ENCODE measurements at places on chromosomes 16 and 17.
A peak's percentile ranks its signal among the peaks of the same experiment; 100 is the strongest.

GRCh38 chr17:69410671-69411070 is 3.8 kb upstream of the MAP2K6 start:
- DNase-seq: no peak

- DNase-seq: no peak
These were observed 1.5 kb downstream of the CCL1 start for GRCh38 chr17:34361478-34362061.

DNA sequence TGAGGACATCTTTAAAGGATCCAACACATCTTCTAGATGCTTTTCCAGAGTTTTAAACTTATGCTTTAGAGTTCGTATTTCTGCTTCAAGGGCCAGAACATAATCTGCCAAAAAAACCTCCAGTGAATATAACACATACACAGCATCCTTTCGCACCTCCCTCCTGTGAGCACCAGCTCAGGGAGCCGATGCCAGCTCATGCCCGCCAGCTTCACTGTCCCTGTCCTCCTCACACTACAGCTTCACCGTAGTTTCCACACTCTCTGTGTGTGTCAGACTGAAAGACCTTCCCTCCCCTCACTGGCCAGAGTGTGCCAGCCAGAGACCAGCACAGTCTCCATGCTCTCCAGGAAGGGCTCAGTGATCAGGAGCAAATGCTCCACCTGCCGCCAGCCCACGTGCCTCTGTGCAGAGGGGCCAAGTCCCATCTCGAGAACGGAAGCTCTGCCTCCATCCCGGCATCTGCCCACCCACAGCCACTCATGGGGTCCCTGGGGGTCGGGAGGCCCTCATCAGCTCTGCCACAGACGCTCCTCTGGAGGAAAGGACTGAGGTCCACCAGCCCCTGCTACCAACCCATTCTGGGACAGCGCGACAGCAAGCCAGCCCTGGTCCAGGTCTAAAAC is 40.8 kb downstream of the CCDC57 start:
- DNase-seq: no peak

GRCh38 chr17:17300624-17301568 is 2.3 kb upstream of the NT5M start:
- peak; percentile 24 for DNase-seq

- DNase-seq: no peak
These were observed 71.1 kb downstream of the TMEM114 start for GRCh38 chr16:8519179-8519578.

DNA sequence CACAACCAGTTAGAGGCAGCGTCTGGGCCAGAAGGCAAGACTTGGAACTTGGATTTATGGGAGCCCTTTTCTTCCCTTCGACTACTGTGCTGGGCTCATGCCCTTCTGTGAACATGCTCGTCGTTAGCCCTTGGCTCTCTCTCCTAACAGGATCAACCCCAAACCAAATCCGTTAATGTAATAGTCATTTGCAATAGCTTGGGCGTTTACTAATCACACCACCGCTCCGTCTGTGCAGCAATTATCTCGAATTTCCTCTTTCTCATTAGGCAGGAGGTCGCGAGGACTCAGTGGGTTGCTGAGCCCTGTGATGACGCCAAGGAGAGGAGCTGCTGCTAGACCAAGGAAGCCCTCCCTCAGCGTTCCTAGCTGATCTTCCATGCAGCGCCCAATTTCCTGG is 114.7 kb downstream of the ENGASE start:
- DNase-seq: no peak

DNA sequence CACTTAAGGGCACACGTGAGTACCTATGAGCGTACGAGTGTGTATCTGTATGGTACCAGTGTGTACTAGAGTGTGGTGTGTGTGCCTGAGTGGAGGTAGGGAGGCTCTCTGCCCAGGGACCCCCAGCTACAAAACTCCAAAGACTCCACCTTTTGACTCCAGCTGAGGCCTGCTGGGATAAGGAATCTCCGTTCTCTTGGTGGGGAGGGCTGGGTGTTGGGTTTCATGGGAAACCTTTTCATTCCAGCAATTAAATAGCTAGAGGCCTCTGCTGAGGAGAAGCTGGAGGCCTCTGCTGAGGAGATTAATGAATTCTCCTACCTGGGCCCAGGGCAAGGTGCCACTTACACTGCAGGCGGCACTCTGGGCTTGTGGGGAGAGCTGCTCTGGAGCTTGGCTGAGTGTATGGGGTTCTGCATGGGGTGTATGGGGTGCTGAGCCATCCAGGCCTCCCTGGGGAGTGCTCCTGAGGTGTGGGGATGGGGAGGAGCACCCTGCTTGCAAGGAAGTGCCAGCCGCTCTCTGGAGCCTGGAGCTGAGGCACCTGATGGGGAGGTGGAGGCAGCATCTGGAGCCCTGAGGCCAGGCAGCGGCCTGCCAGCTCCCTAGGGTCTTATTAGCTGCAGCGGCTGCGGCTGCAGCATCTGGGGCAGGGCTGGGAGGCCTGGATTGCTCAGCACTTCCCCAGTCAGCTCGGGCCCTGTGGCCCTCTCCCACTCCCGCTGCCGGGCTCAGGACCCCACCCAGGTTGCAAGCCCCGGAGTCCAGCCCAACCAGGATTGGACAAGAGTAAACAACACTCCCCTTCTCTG is 4.6 kb downstream of the ANKRD13B start:
- no peak for DNase-seq

DNA sequence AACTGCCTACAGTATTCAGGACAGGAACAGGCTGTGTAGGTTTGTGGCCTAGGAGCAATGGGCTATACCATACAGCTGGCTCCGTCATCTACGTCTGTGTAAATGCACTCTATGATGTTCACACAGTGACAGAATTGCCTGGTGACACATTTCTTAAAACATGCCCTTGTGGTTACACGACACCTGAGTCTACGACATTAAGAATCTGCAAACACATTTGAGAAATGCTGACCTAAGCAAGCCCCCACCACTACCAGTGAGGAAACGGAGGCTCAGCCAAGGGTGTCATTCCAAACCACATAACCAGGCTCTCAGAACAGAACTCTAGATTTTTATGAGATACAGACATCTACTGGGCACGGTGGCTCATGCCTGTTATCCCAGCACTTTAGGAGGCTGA is 23.5 kb downstream of the USP36 start:
- peak; percentile 28 for DNase-seq

DNA sequence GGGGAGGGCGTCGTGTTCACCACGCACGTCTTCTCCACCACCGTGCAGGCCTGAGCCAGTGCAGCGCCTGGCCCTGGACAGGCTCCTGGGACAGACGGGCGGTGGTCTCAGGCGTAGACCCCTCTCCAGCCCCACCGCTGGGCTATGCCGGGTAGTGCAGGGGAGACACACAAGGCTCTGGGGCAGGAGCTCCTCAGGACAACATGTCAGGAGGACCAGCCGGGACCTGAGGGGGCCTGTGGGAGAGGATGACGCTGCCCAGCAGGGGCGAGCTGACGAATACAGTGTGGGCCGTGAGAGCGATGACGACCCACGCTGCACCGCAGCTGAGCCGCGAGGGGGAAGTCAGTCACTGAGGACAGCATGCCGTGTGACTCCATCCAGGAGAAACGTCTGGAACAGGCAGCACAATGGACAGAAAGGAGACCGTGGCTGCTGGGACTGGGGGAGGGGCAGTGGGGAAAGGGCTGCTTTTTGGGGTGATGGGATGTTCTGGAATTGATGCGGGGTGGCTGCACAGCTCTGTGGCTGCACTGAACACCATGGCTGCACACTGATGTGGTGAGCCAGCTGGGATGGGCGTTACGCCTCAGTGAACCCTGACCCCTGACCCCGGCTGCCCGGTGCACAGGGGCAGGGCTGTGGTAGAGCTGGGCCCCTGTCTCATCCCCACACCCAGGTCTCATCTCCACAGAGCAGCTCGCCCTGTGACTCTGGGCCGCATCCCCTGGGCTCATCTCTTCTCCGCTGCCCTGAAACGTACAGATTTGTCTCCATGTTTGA is 20.2 kb downstream of the DNASE1 start:
- no peak for DNase-seq

- peak; percentile 70 for DNase-seq
These were observed 31.2 kb downstream of the NSMCE1 start for GRCh38 chr16:27237219-27238015.

DNA sequence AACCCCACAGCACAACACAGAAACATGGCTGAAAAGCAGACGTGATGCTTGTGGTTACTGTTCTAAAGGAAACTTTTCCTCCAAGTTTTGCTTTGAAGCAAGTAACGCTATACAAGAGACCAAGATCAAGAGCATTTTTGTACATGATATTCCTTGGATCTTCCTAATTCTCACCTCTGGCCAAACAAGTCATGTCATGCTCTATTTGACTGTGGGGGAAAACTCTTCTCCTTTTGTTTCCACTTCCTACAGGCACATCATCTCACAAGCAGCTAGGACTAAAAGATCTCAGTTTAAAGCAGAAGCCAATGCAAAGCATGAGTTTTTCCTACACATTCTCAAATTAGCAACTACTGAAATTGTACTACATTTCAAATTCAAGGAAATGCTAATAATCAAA is 50.7 kb downstream of the CFDP1 start:
- DNase-seq: no peak

DNA sequence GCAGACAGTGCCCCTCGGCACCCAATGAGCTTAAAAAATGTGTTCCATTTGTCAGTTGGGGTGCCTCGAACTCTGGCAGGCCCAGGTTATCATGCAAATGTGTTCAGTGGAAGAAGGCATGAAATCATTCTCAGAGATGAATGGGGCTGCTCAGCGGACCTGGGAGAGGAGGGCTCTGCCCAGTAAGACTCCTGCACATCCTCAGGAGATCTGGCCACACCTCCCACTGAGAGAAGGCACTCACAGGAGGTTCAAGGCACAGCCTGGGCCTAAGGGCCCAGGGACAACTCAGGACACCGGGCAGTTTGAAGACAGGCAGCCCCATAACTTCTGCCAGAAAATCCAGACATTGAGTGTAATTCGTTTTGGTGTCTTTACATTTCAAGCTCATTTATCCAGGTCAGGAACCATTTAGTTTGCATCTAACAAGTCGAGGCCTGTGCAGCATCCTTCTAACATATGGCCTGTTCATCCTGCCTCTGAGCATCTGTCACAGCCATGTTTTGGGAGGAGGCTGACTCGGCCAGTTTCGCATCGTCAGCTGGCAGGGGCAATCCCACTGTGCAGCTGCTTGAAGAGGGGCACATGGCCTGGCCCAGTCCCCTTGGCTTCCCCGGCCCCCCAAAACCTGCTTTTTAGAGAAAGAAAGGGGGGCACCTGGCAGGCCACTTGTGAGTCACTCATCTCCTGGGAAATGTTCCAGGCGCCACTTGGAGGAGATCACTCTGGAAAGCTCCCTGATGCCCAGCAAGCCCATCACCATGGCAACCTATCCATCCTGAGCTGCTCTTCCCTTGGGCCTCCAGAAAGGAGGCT is 31.2 kb upstream of the BCAR1 start:
- DNase-seq: no peak

GRCh38 chr17:36939802-36940312 is 2.6 kb downstream of the LHX1 start:
- no peak for DNase-seq

- no peak for DNase-seq
These were observed 478.0 kb downstream of the SLC39A11 start for GRCh38 chr17:72614476-72614870.

DNA sequence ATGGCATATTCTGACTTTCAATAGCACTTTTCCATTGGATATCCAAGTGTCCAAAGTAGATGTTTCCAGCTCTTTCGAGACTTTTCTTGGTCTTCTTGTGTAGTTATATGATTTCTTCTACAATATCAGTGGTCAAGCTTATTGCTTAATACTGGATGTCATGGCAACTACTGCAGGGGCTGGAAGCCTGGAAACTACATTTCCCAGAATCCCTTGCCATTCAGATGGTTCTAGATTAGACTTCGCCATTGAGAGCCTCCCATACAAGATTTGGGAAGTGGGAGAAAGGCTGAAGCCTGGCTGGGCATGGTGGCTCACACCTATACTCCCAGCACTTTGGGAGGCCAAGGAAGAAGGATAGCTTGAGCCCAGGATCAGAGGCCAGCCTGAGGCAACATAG is 153.6 kb downstream of the C16orf95 start:
- no peak for DNase-seq

GRCh38 chr16:75392906-75393305 is 40.4 kb downstream of the CFDP1 start:
- no peak for DNase-seq

- no peak for DNase-seq
These were observed 12.2 kb upstream of the MRPS23 start for GRCh38 chr17:57861790-57862693.

- DNase-seq: no peak
These were observed 32.4 kb downstream of the XPO6 start for GRCh38 chr16:28179354-28179753.

GRCh38 chr16:68539711-68540239 is 684 bp downstream of the ZFP90 start:
- DNase-seq: no peak

- no peak for DNase-seq
These were observed 36.6 kb upstream of the TBX2 start for GRCh38 chr17:61362852-61363600.

DNA sequence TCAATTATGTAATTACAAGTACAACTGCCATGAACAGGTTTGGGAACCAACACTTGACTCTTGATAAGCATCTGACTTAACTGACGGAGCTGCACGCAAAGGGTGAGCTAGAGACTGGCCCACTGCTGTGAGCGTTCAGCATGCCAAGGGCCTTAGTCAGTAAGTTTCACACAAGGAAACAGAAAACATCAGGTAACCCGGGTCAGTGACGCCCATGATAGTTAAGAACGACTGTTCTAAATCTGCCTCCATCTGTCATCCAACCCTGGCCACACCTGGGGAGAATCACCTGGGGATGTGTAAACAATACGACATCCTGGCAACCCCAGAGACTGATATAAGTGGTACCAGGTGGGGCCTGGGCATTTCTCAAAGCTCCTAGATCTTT is 12.3 kb downstream of the SMIM5 start:
- no peak for DNase-seq

- DNase-seq: no peak
These were observed 335.3 kb upstream of the TBX2 start for GRCh38 chr17:61064087-61064951.

DNA sequence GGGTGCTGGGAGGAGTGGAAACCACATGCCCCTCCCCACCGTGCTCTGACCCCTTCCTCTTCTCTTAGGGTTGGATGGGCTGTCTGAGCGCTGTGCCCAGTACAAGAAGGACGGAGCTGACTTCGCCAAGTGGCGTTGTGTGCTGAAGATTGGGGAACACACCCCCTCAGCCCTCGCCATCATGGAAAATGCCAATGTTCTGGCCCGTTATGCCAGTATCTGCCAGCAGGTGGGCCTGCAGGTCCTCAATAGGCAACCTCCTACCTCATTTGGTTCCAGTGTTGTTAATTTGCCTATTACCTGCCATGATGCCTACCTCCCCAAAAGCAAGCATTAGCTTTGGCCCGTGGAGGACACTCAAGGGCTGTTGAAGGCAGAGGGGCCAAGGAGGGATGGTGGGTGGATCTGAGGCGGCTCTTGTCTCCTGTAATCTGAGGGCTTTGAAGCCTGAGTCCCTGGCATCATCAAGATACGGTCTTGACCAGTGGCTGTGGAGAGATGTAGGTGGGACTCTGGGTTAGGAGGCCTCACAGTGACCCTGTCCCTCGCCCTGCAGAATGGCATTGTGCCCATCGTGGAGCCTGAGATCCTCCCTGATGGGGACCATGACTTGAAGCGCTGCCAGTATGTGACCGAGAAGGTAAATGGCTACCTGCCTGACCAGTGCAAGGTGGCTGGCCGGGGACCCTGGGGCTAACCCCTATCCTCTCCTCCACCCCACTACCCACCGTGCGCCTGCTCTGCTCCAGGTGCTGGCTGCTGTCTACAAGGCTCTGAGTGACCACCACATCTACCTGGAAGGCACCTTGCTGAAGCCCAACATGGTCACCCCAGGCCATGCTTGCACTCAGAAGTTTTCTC is 3.4 kb downstream of the ALDOA start:
- DNase-seq: no peak

GRCh38 chr17:10550014-10550413 is 556 bp upstream of the MYH2 start:
- no peak for DNase-seq

- no peak for DNase-seq
These were observed 43.4 kb downstream of the ZNF18 start for GRCh38 chr17:11953924-11954323.
